GM23248 (cell line): ENCODE measurements at places on chromosomes 7 and 10. TPM values are rescaled to one million over a fixed set of nuclear protein-coding genes. Genes with fewer than 3 reads are reported as not detected.
A peak's percentile ranks its signal among the peaks of the same experiment; 100 is the strongest.

PDGFA gene
- 4.7 and 5.1 TPM in 2 replicates for polyA plus RNA-seq

APBB1IP gene
- polyA plus RNA-seq: 25.0 and 25.1 TPM in 2 replicates

DNA sequence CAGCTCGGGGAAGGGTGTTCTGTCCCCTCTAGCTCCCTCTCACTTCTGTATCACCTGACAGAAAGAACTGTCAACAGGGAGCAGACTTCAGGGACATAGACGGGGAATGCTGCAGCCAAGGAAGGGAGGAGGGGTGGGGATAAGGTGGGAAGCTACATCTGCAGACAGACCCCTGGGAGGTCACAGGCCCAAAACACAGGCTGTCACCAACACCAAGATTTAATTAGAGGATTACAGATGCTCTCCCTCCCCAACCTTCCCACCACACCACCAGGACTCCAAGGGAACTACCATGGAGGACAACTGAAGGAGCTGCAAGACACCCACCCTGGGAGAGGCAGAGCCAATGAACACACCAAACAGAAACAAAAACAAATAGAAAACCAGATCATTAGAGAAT lies 425.2 kb upstream of the VSTM2A start:
- H3K27me3 ChIP-seq: no peaks in the 10 kb centered on the region
- DNase-seq: no peak
- H3K36me3 ChIP-seq: no peaks in the 10 kb centered on the region
- H3K4me3 ChIP-seq: no peak overlapping the region
- no peak overlapping the region for H3K27ac ChIP-seq
- H3K4me1 ChIP-seq: no peaks in the 10 kb centered on the region

DNA sequence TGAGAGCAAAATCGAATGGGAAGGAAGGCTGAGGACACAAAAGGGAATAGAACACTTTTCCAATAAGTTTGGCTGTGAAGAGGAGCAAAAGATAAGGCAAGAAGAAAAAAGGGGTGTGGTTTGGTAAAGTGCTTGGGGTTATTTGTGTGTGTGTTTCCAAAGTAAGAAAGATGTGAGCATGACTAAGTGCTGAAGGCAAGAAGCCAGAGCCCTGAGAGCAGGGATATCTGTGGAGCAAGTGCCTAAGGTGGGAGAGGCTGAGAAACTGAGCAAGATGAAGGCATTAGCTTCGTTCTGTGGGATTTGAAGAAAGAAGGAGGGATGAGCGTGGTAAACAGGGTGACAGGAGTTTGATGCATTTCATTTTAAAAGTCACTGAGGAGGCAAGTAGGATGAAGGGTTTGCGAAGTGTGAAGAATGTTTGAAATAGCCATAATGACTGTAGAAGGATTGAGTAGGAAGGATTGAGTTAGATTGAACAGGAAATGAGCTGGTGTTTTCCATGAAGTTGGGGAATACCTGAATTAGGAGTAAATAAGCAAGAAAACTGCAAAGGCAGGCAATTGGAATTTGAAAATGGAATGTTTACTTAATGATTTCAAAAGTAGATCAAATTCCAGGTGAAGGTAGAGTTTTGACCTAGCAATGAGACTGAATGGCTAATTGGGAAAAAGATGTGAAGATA lies 19.9 kb upstream of the SP4 start:
- no peak overlapping the region for H3K27ac ChIP-seq
- DNase-seq: no peak

DNA sequence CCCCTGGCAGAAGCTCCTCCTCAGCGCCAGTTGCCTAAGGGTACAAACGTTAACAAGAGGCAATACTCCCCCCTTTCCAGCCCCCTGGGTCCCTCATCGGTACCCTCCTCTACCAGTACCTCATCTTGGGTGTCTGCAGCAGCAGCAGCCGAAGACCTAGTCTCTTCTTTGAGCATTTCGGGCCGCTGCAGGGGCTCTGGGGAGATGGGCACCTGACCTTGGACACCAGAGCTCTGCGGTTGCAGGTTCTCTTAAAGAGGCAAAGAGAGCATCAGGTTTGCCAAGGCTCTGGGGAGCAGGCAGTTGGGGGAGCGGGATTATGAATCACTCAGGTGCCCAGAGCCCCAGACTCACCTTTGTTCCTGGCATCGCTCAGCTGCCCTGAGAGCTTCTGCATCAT lies 3.5 kb downstream of the FBXL15 start:
- H3K36me3 ChIP-seq: no peaks in the 10 kb centered on the region
- H3K4me3 ChIP-seq: no peak overlapping the region
- no peak for DNase-seq
- no peak overlapping the region for H3K27ac ChIP-seq
- H3K4me1 ChIP-seq: peaks cover 25% of the 10 kb centered on the region
- H3K27me3 ChIP-seq: no peaks in the 10 kb centered on the region

MCM10 gene
- polyA plus RNA-seq: 4.6 and 4.7 TPM in 2 replicates

DNA sequence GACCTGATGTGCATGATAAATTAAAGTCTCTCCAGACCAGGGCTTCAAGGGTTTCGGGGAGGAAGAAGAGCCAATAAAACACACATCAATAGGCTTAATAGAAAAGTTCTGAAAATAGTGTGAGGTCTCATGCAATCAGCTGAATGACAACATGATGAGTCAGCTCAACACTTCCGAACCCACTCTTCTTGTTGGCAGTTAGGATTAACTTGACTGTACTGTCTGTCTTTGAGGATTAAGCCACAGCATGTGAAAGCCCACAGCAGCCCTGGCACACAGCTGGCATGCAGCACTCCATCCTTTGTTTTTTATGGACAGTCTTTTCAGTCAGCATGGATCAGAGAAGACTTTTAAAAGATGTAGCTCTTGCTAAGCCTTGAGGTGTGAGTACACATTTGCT lies 526.9 kb upstream of the VSTM2A start:
- H3K4me1 ChIP-seq: no peaks in the 10 kb centered on the region
- no peaks in the 10 kb centered on the region for H3K36me3 ChIP-seq
- no peaks in the 10 kb centered on the region for H3K27me3 ChIP-seq
- H3K4me3 ChIP-seq: no peak overlapping the region
- no peak for DNase-seq

GRCh38 chr7:157930441-157930840 lies 593.6 kb downstream of the DNAJB6 start:
- H3K27me3 ChIP-seq: no peaks in the 10 kb centered on the region
- H3K36me3 ChIP-seq: no peaks in the 10 kb centered on the region

DNA sequence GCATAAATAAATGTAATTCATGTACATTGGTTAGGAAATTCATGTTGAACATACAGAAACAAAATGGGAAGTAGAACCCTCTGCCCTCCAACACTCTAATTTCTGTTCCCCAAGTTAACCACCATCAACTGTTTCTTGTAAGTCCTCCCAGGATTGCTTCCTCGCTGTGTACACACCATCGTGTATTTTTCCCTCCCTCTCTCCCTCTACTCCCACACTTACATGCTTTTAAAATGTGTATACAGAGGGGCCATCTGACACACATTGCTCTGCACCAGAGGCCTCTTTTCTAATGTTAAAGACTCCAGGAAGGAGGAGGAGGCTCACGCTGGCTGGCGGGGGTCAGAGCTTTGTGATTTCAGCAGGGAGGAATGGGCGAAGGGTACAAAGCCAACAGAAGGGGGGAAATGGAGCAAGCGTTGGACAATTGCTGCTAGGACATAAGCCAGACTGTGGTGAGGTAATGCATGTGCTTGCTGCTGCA lies 1.9 kb upstream of the EPHA1 start:
- no peak overlapping the region for H3K27ac ChIP-seq
- no peaks in the 10 kb centered on the region for H3K27me3 ChIP-seq
- H3K36me3 ChIP-seq: no peaks in the 10 kb centered on the region
- no peak overlapping the region for H3K4me3 ChIP-seq

CRYGN gene
- not detected in 2 replicates for polyA plus RNA-seq

- H3K4me1 ChIP-seq: no peaks in the 10 kb centered on the region
- H3K4me3 ChIP-seq: no peak overlapping the region
- no peaks in the 10 kb centered on the region for H3K27me3 ChIP-seq
- peak; percentile 76 for DNase-seq
- no peaks in the 10 kb centered on the region for H3K36me3 ChIP-seq
Observed at GRCh38 chr7:111486472-111487142, 75.7 kb downstream of the IMMP2L start.

GRCh38 chr7:80883154-80884025 lies 35.5 kb downstream of the SEMA3C start:
- peak; percentile 98 for DNase-seq
- peaks cover 54% of the 10 kb centered on the region for H3K36me3 ChIP-seq
- H3K27me3 ChIP-seq: no peaks in the 10 kb centered on the region
- peak overlapping the region; percentile 28 for H3K4me3 ChIP-seq
- H3K4me1 ChIP-seq: peaks cover 80% of the 10 kb centered on the region
- peak overlapping the region; percentile 80 for H3K27ac ChIP-seq

RPEL1 gene
- polyA plus RNA-seq: 0.09 TPM in 1 of 2 replicates, not detected in the other

- no peaks in the 10 kb centered on the region for H3K27me3 ChIP-seq
- no peaks in the 10 kb centered on the region for H3K36me3 ChIP-seq
- DNase-seq: peak; percentile 43
- peaks cover 8% of the 10 kb centered on the region; the same call in 1 of the 2 replicates for H3K4me1 ChIP-seq
Observed at GRCh38 chr7:33722383-33723101, 182.8 kb upstream of the BMPER start.
